Posterior vena cava (tissue), 2 donors: ENCODE measurements at places on chromosomes 7 and 10. TPM values are rescaled to one million over a fixed set of nuclear protein-coding genes. Genes with fewer than 3 reads are reported as not detected.

GRCh38 chr7:105131890-105132289 is 117.9 kb downstream of the KMT2E start:
- DNase-seq = no peak

- DNase-seq = no peak
These were observed 4.9 kb downstream of the TMEM270 start for GRCh38 chr7:73865738-73866445.

DNA sequence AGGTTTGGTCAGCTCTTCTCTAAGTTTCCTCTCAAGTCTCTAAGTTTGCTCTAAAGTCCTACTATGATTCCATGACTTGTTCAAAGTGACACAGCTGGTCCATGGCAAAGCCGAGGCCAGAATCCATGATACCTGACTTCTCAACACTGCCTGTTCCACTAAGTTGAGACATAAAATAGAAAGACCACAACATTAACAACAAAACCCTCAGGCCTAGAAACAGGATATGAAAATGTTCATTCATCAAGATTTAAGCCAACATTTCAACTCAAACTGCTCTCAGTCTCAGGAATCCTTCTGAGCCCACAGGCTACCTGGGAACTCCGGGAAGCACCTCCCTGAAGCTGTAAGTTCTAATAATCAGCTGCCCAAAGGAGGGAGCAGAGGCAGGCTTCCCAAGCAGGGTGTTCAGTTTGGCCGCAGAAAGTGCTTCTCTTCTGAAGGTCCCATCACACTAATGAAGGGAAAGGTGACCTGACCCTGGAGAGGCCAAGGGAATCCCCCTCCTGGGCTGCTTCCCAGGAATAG is 62.9 kb downstream of the STK17A start:
- no peak for DNase-seq

- DNase-seq = no peak
These were observed 5.4 kb downstream of the CHST15 start for GRCh38 chr10:124087672-124088634.

GRCh38 chr10:125006921-125007426 is 65.1 kb downstream of the ZRANB1 start:
- peak; percentile 76 for DNase-seq

DNA sequence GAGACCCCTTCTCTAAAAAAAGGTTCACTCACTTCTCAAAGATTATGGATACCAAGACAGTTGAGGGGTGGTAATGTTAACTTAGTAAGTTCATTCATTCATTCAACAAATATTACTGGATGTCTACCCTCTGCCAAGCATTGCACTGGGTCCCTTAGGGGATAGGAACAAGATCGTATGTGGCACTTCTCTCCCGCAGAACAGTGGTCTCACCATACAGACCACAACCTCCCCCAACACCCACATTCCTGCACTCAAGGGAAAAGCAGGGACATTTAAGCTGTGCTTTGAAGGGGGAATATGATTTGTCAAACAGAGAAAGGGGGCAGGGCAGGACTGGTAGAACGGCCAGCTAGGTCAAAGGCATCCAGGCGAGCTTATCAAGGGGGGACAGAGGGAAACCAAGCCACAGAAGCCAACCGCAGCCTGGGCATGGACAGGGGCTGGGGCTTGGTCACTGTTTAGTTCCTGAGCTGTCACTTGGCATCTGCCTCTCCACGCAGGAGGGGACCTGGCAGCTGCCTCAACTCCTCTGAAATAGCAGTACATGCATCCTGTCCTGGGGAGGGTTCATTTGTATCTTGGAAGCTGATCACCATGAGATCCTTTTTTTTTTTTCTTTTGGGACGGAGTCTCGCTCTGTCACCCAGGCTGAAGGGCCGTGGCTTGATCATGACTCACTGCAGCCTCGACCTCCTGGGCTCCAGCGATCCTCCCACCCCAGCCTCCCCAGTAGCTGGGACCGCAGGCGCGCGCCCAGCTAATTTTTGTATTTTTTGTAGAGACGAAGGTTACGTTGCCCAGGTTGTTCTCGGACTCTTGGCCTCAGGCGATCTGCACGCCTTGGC is 949 bp upstream of the CLIP2 start:
- no peak for DNase-seq

GRCh38 chr7:24731313-24731712 is 26.0 kb downstream of the GSDME start:
- no peak for DNase-seq

DNA sequence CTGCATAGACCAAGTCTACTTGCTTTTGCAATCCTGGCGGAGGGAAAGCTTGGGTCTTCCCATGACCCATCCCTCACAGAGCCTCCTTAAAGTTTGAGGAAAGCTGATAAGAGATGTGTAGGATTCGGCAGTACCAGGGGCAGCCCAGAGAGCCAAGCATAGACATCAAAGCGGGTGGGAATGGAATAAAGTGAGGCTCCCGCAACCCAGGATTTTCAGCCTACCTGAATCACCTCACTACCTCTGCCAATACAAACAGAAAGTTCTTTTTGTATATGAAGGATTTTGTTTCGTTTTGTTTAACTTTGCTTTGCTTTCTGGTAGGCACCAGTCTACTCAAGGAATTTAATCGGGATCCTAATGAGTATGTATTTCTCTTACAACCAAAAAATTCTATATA is 451.7 kb downstream of the PLXNA4 start:
- no peak for DNase-seq

SYT15B gene
- 2.6 TPM for total RNA-seq
